Activated CD4-positive, alpha-beta T cell treated with anti-CD3 and anti-CD28 coated beads, Interleukin-2, amount 50 U/mL, for 24 hours (primary cell): ENCODE measurements at places on chromosomes 12 and 14.

DNA sequence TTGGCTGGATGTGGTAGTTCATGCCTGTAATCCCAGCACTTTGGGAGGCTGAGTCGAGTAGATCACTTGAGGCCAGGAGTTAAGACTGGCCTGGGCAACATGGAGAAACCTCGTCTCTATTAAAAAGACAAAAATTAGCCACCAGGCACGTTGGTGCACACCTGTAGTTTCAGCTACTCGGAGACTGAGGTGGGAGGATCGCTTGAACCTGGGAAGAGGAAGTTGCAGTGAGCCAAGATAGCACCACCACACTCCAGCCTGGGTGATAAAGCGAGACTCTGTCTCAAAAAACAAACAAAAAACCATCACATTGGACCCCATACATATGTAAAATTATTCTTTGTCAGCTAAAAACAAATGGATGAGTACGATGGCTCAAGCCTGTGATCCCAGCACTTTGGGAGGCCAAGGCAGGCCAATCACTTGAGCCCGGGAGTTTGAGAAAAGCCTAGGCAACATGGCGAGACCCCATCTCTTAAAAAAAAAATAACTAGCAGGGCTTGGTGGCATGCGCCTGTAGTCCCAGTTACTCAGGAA lies 43.9 kb downstream of the LIMA1 start:
- no peak for DNase-seq

DNA sequence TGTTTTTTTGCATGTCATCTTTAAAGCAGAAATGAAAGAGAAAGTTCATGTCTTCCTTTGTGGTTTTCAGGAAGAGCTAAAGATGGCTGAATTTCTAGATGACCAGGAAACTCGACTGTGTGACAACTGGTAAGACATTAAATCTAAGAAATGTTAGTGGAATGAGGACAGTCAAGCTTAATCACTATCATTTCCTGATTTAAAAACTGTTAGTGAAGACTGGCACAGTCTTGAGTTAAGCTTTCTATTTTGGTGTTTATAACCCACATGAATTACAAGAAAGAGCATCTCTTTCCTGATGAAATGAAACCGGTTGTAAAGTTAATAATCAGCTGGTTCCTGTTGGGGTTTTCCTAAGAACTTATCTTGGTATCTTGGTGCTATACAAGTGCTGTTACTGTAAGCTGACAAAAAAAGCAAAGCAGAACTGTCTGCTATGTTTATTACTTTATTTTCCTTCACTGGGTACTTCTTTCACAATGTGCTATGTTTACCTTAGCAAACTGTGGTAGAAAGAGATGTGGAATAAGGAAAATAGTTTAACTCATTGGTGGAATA lies 5.2 kb downstream of the TRAFD1 start:
- DNase-seq: no peak

DNA sequence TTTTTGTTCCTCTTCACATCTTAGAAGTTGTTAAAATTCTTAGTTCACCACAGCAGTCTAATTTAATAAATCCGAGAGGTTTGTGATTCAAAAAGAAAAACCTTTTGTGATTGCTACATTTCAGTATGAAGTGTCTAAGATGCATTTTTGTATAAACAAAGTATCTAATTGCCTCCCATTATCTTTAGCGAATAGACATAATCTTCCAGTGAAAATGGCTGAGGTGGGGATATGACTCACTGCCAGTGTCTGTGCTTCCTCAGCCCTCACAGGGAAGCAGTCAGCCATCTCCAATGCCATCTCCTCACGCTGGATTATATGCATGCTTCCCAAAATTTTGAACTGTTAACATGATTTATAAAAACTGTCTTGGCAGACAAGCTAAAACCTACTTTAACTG lies 7.6 kb downstream of the GCH1 start:
- no peak for DNase-seq

GRCh38 chr14:49447540-49448107 lies 138.6 kb downstream of the RPS29 start:
- DNase-seq: no peak

DNA sequence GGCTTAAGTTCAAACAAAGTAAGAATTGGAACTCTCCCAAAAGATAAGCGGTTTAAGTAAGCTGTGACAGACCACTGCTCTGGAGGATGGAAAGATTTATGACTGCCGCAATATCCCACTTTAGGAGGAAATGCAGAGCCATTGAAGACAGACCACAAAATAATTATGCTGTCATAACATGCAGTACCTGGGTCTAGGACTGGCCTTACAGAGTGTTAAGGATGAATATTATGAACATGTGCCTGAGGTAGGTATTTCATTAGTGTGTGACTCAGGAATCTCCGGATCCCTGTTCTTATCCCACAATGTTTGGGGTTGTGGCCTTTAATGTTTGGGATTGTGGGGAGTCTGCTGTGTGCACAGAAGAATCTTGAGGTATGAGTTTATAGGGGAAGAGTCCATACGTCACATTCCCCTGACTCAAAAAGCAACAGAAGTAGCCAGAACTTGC lies 114.9 kb downstream of the SAMD4A start:
- DNase-seq: no peak

DNA sequence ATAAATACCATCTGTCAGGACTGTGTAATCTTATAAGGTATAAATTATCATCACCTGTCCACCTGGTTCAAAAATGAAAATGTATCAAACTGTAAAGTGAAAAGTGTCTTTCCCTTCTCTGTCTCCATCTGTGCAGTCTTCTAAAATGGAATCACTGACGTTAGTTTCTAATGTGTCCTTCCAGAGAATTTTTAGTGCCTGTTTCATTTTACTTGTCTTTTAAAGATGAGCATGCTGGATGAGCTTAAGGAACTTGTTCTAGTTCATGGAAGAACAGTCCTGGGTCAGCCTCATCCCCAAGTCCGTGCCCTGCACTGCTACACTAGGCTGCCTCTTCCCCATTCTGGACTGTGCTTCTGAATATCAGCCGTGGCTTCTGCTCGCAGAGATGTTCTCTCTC lies 5.4 kb upstream of the NT5DC3 start:
- no peak for DNase-seq

DNA sequence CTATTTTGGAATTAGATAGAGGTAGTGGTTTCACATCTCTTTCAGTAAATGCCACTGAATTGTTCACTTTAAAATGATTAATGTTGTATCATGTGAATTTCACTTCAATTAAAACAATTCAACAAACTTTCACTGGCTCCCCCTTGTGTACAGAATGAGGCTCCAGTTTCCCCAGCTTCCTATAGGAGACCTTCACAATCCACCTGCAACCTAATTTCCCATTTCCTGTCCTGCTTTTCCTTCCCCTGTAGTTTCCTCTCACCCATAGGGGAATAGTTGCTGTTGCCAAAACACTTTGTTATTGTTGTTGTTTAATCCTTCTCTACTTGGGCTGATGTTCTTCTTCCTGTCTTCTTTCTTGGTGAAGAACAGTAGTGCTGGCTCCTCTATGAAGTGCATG lies 59.8 kb downstream of the NPAS3 start:
- DNase-seq: no peak

- no peak for DNase-seq
These were observed 130.7 kb downstream of the NTF3 start for GRCh38 chr12:5562581-5562980.

- DNase-seq: no peak
These were observed 2.4 kb downstream of the ABCB9 start for GRCh38 chr12:122963941-122964265.

DNA sequence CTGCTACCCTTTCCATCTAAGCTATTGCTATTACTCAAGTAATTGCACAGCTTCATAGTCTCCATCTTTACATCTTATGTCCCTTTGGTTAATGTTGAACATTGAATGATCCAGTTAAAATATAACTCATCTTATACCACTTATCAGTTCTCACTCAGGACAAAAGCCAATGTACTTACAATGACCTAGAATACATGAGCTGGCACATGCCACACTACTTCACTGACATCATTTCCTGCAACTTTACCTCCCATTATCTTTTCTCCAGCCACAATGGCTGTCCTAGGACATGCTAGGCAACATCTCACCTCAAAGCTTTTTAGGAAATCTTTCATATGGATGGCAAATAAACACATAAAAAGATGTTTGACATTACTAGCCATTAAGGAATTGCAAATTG lies 309.2 kb downstream of the FOXG1 start:
- DNase-seq: no peak

GRCh38 chr12:87981495-87981894 lies 47.7 kb downstream of the C12orf50 start:
- DNase-seq: no peak

DNA sequence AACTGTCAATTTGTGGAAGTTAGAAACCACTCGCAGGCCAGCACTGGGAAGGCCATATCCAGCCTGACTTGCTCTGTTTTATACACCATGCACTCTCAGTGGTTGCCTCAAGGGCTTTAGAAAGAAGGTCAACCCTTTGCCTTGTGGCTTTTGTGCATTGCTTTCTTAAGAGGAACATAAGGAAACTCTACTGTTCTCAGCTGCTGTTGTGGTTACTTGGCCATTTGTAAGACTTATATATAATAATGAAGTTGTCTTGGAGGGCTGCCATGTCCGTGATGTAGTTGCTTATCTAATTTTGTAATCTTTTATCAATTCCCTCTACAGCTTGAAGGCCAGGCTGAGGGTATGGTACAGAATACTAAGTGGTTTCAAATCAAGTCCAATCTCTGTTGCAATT lies 637.8 kb downstream of the DIO2 start:
- no peak for DNase-seq

GRCh38 chr12:93852173-93852591 lies 175.0 kb downstream of the CRADD start:
- DNase-seq: no peak

- peak; percentile 55 for DNase-seq
These were observed 708 bp upstream of the ZBTB42 start for GRCh38 chr14:104800015-104800770.

DNA sequence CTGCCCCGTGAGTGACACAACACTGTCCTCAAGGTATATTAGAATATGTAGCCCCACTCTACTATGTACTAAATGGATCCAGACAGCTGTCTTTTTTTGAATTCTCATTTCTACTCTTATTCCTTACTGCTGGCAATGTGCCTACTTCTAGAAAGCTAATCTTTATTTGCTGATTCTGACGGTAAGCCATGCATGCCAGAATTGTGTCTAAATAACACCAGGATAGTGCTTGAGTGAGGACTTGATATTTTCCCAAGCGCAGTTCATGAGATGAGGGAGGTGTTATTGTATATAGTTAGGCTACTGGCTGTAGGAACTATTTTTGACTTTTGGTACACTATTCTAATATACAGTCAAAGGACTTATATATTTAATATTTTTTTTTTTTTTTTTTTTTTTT lies 316.2 kb upstream of the NAV3 start:
- no peak for DNase-seq

DNA sequence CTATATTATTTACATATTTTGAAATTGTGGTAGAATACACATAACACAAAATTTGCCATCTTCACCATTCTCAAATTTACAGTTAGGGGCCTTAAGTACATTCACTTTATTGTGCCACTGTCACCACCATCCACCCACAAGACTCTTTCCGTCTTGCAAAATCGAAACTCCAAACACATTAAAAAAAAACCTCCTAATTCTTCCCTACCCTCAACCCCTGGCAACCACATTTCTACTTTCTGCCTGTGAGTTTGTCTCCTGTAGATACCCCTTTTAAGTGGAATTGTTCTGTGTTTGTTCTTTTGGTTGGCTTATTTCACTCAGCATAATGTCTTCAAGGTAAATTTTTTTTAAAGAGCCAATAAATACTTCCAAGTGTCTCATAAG lies 31.6 kb upstream of the AMIGO2 start:
- no peak for DNase-seq
